ENCODE measurements at places on chromosomes 2 and 18. TPM values are rescaled to one million over a fixed set of nuclear protein-coding genes. Genes with fewer than 3 reads are reported as not detected.

GRCh38 chr2:212815453-212815852 lies 276.9 kb upstream of the ERBB4 start:
- DNase-seq = no peak

MYO1B gene
- total RNA-seq = 4.3 TPM

DNA sequence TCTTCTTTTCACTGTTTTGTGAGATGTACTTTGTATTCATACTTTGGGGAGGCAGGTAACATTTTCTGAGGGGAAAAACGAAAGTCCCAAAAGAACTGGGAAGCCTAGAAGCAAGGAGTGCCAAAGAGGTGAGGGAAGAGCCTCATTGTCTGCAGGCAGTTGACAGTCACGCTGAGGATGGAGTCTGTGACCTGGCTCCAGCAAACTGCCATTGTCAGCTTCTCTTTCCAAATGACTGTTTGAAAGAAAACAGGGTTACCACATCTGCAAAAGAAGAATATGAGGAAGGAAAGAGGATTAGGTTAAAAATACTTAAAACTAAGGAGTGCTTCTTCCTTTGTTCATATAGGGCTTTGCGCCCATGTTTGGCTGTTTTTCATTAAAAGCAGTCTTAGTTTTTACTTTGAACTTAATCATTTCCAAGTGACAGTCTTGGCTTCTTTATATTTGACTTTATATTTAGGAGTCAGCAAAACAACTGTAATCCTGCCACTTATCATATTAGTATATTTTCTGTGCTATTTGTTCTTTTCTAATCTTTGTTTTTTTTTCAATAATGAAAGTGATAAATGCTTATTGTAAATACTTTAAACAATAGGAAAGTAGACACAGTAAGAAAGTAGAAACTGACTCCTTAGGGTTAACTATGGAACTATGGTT lies 35.0 kb downstream of the CERS6 start:
- peak; percentile 57 for DNase-seq

GRCh38 chr2:239027391-239028252 lies 179.7 kb downstream of the TWIST2 start:
- no peak for DNase-seq

- no peak for DNase-seq
Measured at GRCh38 chr2:28528206-28528605, 32.3 kb downstream of the PLB1 start.

C1QL2 gene
- total RNA-seq = not detected

SERPINB12 gene
- total RNA-seq = not detected

RTP5 gene
- not detected for total RNA-seq

- DNase-seq = no peak
Measured at GRCh38 chr2:236642584-236643291, 73.1 kb downstream of the ACKR3 start.

DNA sequence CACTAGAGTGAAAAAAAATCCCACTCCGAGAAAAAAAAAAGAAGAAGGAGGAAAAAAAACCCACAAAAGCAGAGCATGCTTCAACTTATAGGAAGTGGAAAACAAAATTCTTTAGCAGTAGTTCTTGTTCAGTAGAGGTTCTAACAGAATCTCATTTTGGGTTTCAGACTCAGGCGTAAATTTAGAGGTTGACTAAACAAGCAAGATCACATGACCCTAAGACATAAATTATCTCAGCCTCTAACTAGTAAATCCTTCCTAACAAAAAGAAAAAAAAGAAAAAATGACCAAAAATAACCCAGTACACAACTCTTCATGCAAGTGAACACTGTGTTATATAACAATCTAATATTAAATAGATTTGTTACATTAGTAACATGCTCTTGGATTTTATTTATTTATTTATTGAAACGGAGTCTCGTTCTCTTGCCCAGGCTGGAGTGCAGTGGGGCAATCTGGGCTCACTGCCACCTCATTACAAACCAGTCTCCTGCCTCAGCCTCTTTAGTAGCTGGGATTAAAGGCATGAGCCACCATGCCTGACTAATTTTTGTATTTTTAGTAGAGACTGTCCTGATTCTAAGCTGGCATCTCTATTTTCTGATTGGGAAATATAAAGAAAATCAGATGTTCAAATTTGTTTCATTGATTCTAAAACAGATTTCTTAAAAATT lies 35.4 kb downstream of the PPP4R3B start:
- no peak for DNase-seq

MARCHF4 gene
- not detected for total RNA-seq

CDK15 gene
- not detected for total RNA-seq

DNA sequence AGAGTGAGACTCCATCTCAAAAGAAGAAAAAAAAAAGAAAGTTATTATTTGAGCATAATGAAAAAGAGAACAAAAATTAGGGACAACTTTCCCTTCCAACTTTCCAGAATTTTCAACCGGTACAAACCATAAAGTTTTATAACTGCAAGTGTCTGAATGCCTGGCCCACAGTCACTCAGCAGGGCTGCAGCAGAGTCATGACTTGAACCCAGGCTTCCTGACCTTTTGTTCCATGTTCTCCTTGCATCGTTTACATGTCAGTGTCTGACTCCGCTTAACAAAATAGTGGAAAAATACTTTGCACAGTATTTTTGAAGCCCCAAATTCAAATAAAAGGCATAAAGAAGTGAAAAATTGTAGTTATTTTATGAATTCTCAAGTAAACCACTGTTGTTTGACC lies 82.7 kb downstream of the LTBP1 start:
- no peak for DNase-seq

GRCh38 chr2:169363560-169364150 lies 1.3 kb upstream of the LRP2 start:
- DNase-seq = peak; percentile 76

DNA sequence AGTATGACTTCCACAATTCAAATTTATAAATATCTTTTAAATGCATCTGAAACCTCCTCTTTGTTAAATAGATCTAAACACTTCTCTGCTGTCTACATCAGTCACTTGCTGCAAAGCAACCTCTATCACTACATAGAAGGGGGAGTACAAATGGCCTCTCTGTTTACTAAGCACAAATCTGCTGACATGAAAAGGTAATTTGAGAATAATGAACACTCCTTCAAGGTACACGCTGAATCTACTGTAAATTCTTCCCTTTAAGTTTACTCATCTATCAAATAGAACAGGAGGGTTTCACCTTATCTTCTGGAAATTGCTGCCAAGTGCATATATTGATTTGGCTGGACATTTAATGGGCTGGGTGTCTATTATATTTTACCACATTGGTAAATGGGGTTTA lies 879.6 kb downstream of the SUCLG1 start:
- no peak for DNase-seq

CENPA gene
- 58.7 TPM for total RNA-seq

CD226 gene
- 83.3 TPM for total RNA-seq

DNA sequence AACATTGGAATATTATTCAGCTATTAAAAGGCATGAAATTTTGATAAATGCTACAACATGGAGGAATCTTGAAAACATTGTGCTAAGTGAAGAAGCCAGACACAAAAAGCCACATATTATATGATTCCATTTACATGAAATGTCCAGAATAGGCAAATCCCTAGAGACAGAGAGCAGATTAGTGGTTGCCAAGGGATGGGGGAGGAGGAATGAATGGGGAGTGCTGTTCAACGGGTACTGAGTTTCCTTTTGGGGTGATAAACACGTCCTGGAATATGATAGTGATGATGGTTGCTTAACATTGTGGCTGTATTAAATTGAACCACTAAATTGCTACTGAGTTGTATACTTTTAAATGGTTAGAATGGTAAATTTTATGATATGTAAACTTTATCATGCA lies 8.9 kb upstream of the TWSG1 start:
- no peak for DNase-seq
